ENCODE measurements at places on chromosomes 11 and 22.

- no peak for DNase-seq
These were observed 29.7 kb downstream of the GRIA4 start for GRCh38 chr11:105639527-105639926.

GRCh38 chr11:111570796-111571195 is 30.3 kb downstream of the LAYN start:
- no peak for DNase-seq

GRCh38 chr22:39123751-39124581 is 26.9 kb downstream of the APOBEC3H start:
- DNase-seq, result no peak

DNA sequence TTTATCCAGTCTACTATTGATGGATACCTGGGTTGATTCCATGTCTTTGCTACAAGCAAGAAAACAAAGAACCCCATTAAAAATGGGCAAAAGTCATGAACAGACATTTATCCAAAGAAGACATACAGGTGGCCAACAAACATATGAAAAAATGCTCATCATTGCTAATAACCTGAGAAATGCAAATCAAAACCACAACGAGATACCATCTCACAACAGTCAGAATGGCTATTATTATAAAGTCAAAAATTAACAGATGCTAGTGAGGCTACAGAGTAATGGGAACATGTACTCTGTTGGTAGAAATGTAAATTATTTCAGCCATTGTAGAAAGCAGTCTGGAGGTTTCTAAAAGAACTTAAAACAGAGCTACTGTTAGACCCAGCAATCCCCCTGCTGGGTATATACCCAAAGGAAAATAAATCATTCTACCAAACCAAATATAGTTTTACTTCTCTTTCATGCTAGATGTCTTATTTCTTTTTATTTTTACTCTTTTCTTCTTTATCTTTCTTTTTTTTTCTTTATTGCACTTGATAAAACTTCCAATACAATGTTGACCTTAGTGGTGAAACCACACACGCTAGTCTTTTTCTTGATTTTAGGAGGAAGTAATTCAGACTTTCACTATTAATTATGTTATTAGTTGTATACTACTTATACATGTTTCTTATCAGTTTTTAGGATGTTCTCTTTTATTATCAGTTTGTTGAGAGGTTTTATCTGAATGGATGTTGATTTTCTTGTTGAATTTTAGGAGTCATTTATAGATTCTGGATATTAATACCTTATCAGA is 14.3 kb downstream of the TRIM22 start:
- DNase-seq, result no peak

DNA sequence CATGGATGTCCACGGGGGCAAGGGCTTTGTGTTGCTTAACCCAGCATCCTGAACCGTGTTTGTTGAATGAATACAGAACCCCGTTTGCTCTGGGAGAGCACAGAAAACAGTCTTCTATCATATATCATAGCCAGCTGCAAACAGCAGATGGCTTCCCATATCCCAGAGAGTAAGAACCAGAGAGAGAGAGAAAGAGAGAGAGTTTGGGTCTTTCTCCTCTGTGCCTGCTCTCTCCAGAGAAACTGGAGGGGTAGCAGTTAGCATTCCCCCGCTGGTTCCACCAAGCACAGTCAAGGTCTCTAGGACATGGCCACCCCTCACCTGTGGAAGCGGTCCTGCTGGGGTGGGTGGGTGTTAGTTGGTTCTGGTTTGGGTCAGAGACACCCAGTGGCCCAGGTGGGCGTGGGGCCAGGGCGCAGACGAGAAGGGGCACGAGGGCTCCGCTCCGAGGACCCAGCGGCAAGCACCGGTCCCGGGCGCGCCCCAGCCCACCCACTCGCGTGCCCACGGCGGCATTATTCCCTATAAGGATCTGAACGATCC is 440 bp upstream of the TIMP3 start:
- no peak for DNase-seq

DNA sequence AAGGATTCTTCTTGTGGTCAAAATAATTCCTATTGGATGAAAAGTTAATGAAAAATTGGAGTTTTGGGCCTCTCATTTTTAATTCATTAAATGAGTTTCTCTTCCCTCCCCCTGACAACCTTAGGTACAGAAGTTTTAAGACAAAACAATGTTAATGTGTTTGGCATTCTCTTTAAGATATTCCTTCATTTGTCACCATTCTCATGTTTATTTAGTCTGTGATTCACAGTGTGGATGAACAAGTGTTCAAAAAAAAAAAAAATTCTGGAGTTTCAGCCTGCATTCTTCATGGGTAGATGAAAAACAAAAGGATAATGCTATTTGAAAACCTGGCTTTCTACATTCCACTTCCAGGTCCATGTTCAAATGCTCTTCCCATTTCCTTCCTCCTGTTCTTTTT is 172.6 kb upstream of the LUZP2 start:
- no peak for DNase-seq

- DNase-seq, result no peak
These were observed 1.0 kb downstream of the CBX7 start for GRCh38 chr22:39151329-39151975.

GRCh38 chr11:72971192-72971967 is 157.2 kb downstream of the ATG16L2 start:
- no peak for DNase-seq

- no peak for DNase-seq
These were observed 438.9 kb downstream of the NTM start for GRCh38 chr11:131809203-131809918.

DNA sequence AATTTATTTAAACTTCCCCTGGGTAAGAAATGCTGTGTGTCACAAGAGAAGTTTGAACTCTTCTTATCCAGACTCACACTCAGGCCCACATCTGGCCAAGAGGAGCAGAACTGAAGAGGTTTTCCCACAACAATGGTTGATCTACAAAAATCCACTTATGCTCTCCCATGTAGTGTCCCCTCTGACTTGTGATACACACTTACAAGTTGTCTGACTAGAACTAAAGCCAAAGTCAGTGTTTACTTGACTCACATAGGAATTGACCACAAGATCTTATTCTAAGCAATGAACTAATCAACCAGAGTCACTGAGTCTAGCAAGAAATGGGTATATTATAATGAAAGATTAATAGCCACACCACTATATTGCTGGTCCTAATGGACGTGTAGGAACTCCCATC is 133.0 kb downstream of the ATG16L2 start:
- DNase-seq, result no peak

GRCh38 chr11:69999721-70000120 is 78.4 kb upstream of the ANO1 start:
- DNase-seq, result no peak

GRCh38 chr11:19992162-19992561 is 168.1 kb downstream of the DBX1 start:
- no peak for DNase-seq

DNA sequence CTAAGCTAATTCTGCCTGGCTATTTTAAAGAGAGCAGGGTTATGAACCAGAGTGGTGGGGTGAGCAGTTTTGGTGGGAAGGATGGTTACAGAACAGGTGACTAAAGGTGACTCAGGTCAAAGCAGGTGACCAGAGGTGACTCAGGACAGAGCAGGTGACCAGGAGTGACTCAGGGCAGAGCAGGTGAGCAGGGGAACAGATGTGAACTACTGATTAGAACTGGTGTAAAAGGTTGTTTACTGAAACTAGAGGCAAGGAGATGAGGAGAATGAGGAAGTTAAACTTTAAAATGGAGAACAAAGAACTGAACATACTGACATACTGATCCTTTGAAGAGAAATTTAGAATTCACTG is 15.4 kb upstream of the HYLS1 start:
- DNase-seq, result no peak

GRCh38 chr11:420054-420910 is 5.5 kb upstream of the SIGIRR start:
- no peak for DNase-seq

DNA sequence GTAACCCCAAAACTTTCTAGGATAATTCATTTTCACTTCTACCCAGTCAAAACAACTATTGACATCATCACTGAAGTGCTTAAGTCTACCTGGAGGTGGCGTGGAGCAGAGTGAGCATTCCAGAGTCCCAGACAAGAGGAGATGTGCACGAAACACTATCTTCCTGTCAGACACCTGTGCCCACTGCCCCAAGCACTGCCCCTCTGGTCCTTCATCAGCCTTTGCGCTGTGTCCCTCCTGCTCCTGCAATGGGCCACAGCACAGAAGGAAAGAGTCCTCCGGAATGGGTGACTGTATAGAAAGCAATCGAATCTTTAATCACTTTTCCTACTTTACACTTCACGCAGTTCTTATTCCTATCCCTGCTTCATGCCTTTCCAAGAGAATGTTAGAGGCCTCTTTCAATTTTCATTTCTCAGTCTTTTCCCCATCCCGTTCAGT is 512 bp upstream of the GRIA4 start:
- DNase-seq, result no peak

GRCh38 chr11:66700742-66701141 is 23.1 kb upstream of the RBM4B start:
- DNase-seq, result no peak

- DNase-seq, result no peak
These were observed 25.5 kb downstream of the CTTN start for GRCh38 chr11:70423523-70424505.

DNA sequence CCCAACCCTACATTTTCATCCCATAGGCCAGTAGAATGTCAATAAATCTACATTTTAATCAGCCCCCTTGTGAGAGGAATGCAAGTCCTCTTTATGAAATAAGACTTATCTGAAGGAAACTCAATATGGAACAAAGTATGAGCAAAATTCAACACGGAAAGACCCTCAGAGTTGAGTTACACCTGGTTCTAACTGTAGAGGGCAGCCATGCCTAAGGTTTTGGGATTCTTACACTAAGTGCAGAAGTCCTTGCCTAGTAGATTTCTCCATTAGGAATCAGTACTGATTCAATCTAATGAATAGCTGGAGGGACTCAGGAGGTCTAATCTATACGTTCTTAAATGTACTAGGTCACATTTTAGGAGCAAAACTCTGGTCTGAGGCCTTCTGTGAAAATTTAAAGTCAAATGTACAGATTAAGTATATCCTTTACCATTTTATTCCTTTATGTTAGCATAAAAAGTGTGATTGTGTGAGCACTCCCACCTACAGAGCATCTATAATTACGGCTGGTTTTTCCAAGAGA is 904.5 kb downstream of the DLG2 start:
- DNase-seq, result peak; percentile 41

- DNase-seq, result no peak
These were observed 186.8 kb downstream of the FAM181B start for GRCh38 chr11:82546661-82547557.

DNA sequence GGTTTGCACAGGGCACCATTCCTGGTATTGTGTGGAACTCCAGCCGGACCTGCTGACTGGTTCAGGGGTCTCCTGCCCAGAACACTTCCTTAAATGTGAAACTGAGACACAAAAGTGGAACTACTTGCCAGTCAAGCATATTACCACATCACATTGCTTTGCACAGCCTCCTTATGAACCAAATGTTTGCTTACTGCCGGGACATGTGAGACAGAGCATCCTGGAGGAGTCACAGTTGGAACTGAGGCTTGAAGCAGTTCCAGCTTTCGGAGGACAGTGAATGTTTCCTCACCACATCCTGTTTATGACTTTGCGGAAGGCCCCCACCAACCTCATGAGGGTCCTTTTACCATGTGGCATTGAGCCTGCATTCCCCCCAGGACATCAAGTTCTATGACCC is 105.8 kb upstream of the ARHGAP42 start:
- no peak for DNase-seq

GRCh38 chr22:38970551-38970950 is 11.6 kb upstream of the APOBEC3B start:
- DNase-seq, result no peak

- no peak for DNase-seq
These were observed 17.4 kb upstream of the TMEM135 start for GRCh38 chr11:87020336-87020735.

DNA sequence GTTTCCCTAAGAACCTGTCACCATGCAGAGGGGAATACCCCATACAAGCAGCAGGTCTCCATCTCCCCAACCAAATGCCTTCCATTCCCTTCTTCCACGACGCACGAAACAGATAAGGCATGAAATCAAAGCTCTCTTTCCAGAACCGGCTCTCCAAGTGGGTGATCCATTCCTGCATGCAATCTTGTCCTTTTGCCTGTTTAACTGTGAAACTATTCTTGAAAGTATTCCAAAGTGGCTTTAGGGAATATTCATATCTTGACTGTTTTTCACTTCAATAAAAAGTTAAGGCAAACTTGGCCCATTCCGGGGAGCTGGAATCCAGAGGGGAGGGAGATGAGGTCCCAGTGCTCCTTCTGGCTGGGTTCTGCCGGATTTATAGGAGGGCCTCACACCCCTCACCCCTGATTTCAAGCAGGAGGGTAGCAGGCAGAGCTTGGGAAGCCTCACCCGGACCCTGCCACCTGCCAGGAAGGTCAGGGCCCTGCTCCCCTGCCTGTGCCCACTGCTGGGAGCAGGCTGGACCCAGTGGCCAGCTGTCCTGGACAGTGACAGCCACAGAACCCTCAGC is 60.9 kb downstream of the SCGB1A1 start:
- no peak for DNase-seq

DNA sequence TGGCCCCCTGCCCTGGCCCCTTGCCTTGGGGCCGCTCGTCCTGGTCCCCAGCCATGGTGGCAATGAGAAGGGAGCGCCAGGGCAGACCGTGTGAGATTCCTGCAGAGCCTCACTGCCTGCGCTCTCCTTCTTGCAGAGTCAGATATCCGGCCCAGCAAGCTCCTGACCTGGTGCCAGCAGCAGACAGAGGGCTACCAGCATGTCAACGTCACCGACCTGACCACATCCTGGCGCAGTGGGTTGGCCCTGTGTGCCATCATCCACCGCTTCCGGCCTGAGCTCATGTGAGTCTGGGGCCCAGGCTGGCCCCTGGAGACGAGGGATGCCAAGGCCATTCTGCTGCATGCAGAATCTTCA is 114.1 kb downstream of the MICAL2 start:
- no peak for DNase-seq

DNA sequence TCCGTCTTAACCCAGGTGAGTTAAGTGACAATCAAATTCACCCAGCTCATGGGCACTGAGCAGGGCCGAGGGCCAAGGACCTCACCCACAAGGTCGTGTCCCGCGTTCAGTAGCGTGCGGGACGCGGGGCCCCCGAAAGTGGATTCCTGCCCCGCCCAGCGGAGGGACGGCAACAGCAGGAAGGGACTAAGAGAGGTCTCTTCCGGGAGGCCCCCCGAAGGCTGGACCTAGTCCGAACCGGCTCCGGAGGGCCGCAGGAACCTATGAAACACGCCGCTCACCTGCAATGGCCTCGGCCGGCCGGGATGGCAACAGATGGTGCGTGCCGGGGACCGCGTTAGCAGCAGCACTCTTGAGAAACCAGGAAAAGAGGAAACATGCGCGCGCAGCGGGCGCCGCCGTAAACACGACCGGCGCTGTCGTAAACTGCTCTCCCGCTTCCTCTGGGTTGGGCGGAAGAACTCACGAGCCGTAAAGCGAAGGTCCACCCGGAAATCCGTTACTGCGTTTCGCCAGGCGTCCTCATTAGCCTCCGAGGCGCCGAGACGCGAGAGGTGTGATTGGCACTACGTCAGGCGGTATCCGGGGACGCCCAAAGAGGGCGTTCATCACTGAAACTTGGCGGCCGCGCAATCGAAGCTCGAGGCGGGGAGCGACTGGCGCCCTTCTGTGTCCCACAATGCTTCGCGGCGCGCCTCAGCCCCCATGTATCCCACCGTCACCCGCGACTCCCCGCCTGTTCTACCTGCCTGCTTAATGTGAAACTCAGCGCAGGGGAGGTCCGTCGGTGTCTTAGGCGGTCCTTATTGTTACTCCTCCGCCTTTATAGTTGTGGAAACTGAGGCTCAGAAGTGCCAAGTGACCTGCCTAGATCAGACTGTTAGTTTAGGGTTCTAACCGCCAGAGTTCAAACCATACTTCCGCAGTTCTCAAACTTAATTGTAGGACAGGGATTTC is at the start of gene EIF3D:
TSS of gene EIF3D (minus strand) at position 372 of the 957 bp plus-strand sequence. CDS start 3,045 bp downstream, outside the sequence.
- peak; percentile 98 for DNase-seq
